Inflammatory macrophage (primary cell): ENCODE measurements at places on chromosomes 7 and 10.

DNA sequence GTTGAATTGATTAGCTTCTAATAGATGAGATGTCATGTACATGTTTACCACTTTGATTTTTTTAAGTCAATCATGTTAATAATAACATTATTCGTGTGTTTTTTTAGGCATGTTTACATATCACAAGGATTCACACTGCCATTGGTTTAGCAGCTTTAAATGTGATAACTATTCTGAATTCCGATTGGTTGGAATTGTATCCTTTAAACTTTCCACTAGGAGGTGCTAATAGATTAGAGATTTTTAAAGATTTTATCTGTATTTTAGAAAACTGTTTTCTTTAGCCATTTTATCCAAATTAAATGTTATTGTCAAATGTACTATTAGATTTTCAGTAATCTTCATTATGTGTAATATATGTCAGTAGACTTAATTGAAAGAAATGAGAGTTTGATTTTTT is 83.2 kb downstream of the HECTD2 start:
- peak; percentile 55 for DNase-seq

GRCh38 chr10:79067241-79068202 is 1.2 kb upstream of the ZMIZ1 start:
- peak; percentile 59 for DNase-seq

DNA sequence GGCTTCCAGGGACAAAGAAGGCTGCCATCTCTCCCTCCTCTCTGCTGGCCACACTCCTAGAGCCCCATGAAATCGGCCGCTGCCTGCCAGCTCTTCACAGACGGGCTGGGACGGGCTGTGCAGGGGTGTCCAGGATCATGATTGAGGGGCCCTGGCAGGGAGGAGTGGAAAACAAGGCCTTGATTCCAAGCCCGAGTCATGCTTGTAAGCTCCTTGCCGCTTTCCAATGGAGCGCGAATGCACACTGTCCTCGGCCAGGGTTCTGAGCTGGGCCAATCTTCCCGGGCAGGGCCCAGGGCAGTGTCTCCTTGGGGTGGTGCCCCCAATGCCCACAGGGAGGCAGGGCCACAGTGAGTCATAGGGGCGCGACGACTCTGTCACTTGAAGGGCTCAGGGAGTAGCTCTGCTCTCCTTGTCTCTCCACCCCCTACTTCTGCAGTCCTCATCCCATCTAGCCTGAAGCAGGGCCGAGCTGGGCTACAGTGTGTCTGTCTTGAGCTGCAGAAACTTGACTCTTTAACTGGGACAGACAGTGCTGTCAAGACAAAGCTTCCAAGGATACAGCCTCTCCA is 186.2 kb upstream of the SVIL start:
- DNase-seq: no peak

DNA sequence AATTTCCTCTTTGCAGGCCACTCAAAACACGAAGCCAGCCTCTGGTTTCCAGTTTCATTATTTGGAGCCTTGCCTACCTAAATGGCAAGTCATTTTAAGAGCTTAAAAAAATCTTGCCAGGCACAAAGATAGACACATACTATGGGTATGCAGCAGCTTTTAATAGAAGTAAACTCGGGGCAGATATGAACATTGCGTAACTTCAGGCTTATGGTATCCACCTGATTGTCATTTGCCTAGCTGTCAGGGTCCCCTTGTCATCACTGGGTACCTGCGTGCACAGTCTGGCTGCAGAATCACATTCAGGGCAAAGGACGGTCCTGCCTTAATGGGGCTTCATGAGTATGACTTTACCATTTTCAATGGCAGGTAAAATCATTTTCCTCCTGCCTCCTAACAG is 466.1 kb upstream of the NRP1 start:
- DNase-seq: no peak

DNA sequence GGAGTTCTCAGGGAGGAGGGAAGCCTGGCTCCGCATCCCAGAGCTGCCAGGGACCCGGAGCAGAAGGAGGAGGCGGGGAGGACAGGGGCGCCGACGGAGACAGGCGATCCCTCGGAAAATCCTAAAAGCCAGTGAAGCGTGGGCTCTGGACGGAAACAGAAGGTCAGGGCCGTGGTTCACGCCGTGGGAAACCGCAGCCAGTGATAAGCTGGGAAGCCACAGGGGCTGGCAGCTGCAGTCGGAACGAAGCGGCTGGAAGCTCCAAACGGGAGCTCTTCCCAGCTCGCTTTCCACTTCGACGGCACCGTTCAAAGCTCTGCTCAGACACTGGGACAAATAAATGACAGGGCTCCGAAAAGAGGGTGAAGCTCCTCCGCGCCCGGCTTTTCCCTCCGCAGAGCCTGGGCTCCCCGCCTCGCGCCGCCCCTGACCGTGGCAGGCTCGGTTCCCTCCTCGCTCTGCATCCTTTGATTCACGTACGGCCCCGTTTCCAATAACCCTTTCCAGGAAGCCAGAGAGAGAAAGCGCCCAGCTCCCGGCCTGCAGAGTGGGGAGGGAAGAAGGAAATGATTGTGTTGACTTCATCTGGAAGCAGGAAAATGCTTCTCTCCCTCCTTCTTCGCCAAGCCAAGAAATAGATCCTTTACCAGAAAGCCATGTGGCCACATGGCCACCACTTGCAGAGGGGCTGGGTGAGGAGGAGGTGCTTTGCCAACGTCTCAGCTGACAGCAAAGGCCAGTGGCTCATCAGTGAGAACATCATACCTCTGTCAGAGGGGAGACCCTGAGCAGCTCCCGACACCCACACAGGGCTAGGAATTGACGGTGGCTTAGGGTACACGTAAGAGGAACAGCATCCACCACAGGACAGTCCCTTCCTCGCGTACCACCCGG is 57.4 kb downstream of the ADRB1 start:
- DNase-seq: no peak

DNA sequence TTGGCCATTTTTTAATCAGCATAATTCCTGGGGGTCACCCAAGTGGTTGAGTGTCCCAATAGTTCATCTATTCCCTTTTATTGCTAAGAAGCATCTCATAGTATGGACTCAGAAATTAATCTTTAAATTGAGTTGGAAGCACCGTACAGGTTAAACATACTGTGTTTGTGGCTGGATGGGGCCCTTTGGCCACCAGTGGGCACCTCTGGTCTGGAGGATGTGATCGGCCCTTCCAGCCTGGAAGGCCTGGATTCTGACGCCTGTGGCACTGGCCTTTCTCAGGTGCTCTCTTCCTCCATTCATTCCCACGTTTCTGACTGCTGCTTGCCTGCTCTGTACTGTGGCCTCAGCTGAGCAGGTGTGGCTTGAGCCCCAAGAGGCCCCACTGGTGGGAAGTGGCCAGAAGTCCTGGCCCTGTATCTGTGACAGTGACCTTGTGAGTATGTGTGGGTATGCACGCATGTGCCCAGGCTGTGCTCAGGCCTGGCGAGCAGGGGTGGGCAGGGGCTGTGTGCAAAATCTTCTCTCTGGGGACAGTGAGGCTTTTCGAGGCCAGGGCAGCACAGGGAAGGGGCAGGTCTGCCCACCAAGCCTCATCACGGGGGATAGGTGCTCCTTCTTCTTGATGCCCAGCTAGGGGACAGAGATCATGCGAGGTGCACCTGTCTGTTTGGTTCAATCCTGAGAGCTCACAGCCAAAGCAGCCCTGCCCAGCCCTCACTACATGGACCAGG is 30.1 kb downstream of the LDB3 start:
- no peak for DNase-seq

GRCh38 chr7:28483112-28483511 is 70.8 kb downstream of the CREB5 start:
- DNase-seq: no peak
